ENCODE measurements at places on chromosomes 5 and 9.
A peak's percentile ranks its signal among the peaks of the same experiment; 100 is the strongest.

- DNase-seq: no peak
Observed at GRCh38 chr9:137672907-137673791, 54.3 kb downstream of the EHMT1 start.

- no peak for DNase-seq
Observed at GRCh38 chr5:171579976-171580411, 160.5 kb downstream of the FGF18 start.

DNA sequence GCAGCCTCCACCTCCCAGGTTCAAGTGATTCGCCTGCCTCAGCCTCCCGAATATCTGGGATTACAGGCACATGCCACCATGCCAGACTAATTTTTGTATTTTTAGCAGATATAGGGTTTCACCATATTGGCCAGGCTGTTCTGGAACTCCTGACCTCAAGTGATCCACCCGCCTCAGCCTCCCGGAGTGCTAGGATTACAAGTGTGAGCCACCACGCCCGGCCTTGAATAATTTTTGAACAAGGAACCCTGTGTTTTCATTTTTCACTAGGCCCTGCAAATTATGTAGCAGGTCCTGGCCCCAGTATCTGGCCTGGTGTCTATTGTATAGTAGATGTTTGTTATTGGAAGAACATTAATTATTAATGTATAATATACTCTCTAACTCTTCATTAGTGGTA is 140.7 kb downstream of the PIK3R1 start:
- DNase-seq: no peak

- DNase-seq: no peak
Observed at GRCh38 chr9:136650021-136650420, 12.7 kb upstream of the EGFL7 start.

DNA sequence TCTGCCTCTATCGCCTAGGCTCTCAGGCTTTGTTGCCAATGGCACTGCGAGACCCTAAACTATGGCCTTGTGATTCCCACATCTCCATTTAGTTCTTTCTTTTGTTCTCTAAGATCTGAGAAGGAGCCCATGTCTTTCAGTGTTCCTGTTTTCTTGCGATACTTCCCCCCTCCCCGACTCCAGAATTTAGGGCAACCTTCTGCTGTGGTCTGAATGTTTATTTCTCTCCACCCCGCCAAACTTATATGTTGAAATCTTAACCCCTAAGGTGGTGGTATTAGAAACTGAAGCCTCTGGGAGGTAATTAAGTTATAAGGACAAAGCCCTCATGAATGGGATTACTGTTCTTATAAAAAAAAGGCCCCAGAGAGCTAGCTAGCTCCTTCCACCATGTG is 6.4 kb downstream of the TMC1 start:
- DNase-seq: no peak

- DNase-seq: no peak
Observed at GRCh38 chr5:91031402-91031752, 351.7 kb downstream of the ARRDC3 start.

DNA sequence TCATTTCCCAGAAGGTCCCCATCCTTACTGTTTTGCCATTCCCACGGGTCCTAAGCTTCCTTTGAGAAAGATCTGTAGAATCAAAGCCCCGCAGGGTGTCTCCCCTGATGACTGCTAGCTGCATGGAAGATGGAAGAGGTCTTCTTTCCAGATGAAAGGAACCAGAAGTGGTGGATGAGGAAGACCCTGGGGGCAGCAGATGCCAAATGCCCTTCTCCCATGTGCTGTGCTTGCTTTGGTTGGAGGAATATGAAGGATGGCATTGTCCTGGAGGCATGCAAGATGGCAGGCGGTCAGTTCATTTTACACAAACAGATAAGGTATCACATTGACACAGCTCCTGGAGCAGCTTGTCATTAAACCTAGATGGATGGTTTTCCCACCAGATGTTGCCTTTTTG is 25.8 kb upstream of the CER1 start:
- DNase-seq: no peak

DNA sequence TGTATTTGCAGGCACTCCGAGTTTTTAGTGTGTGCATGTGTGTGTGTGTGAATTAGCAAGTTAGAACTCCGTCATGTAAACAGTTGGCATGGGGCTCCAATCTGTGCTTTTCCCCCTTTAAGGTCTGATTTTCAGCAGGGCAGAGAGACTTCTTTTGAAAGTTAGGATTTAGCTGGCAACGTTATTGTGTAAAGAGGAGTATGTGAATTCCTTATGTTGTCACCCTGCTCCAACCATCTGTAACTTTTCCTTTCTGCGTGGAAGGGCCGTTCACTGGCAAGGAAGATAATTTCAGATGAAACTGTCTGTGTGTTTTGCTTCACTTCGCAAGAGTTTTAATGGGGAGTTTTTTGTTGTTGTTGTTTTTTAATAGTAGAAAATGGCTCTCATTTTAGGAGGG is 332 bp downstream of the SGCD start:
- no peak for DNase-seq

- DNase-seq: no peak
Observed at GRCh38 chr9:113603773-113604172, 140.2 kb downstream of the RGS3 start.

DNA sequence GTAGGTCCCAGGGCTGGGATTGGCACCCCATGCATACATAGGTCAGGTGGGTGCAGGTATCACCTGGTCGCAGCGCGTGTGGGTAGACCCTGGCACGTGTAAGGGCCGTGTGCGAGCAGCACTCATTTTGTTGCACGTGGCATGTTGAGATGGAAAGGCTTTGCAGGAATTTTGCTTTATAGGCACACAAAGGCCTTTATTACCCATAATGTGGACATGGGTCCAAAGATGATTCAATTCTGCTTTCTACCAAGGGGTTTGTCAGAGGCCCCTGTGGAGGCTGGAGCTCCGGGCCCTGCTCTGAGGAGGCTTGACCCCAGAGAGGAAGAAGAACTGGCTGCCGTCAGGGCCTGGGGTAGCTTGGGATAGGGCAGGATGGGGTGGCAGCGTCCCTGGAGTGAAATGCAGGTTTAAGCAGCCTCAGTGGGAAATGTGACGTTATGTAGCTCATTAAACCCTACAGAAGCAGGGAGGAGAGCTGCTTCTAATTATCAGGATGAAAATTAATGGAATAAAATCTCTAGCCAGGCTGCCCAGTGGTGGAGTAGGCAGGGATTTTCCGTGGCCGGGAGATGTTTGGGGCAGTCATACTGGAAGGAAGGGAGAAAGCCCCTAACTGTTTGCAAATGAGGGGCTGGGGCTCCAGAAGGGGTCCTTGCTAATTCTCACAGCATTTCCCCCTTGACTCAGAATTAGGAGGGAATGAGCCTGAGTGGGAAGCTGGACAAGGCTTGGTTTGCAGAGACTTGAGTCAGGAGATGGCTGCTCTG is 103.3 kb upstream of the PITX1 start:
- DNase-seq: no peak

DNA sequence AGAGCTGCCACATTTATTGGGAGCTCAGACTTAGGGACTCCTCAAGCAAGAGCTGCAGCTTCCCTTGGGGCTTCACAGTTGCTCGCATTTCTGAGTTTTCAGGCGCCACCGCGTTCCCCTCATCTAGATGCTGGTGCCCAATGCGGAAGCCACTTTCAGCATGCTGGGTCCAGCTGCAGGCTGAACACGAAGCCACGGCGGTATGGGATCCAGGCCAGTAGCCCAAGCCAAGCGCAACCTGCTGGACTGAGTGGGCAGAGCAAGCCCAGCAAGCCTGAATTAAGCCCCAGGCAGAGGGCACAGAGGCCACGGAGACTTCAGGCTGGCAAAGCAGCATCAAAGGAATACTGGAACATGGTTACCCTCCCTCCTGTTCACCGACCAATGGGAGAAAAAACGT is 391.5 kb downstream of the HTR1A start:
- no peak for DNase-seq

DNA sequence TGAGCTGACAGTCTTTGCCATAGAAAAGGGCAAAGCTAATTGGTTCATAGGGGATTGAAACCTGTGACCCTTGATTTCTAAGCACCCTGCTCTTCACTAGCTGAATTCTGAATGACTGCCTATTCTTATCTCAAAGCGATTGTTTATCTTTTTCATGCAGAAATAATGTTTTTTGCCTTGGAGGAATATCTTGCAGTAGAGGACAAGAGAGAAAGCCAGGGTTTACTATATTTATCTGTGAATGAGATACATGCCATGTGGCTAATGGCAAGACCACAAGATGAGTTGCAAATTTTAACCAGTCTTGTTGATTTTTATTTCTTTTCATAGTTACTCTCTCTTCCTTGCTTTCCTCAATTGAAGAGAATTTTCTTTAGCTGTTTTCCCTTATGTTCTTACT is 185.0 kb downstream of the CNTLN start:
- no peak for DNase-seq

- no peak for DNase-seq
Observed at GRCh38 chr5:169805937-169806700, 169.0 kb downstream of the DOCK2 start.

GRCh38 chr9:7452378-7452777 is 347.2 kb downstream of the DMAC1 start:
- DNase-seq: no peak

DNA sequence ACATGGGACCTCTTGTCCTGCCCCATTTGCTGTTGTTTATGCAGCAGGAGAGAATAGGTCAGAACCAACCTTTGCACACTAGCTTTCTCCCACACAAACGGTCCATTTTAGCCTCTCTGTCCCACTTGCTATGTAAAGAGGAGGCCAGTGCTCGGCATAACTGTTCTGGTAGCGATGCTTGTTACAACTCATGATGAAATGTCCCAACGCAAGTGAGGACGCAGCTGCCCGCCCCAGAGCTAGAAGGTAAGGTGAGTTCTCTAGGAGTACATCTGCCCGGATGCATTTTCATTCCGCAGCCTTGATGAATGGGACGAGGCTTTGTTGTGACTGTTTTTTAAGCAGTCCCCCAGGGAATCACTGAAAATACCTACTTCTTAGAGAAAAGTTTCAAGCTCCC is 14.1 kb downstream of the S1PR3 start:
- no peak for DNase-seq

DNA sequence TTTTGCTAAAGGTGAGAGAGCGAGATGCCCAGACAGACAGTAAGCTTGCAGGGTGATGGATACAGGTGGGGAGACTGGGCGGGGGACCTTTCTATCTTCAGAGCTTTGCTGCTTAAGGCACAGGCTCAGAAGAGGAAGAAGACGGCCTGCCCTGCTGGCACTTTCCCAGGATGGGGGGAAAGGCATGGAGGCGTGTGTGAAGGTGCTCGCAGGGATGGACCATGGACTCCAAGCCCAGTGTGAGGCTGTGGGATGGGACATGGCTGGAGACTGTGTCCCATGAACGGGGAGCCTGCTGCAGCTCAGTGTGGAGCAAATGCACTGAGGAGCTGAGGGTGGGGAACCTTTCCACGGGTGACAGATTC is 243.2 kb upstream of the IRX4 start:
- DNase-seq: no peak

GRCh38 chr5:112908854-112909253 is 13.2 kb downstream of the REEP5 start:
- DNase-seq: peak; percentile 37

DNA sequence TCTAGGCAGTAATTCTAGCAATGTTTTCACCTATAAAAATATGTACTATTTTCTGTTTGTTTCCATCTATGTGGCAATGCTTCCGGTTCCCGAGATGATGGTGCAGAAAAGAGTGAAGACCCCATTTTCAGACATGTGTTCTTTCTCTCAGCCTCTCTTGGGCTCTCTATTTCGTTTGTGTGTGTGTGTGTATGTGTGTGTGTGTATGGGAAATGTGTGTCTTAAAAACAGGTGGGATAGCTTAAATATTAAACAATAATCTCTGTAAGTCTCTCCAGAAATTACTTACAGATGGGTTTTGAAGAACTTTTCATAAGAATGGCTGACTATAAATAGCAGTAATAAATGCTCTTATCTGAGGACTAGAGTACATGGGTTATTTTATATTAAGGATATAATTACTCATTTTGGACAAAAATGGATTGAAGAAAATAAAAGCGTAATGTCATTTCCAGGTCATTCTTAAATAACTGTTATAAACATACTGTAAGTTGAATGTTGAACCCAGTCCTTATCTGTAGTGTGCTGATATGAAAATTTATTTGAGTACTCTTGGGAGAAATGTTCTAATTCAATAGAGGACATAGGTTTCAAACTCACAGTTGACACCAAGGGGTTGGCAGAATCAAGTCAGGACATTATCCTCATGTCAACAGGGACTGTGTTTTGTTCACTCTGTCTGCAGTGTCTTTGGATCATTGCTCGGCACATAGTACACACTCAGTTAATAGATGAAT is 31.1 kb downstream of the PCSK5 start:
- DNase-seq: no peak

All from D721Med (cell line).